DMS53 (cell line): ENCODE measurements at places on chromosomes 4 and X.

DNA sequence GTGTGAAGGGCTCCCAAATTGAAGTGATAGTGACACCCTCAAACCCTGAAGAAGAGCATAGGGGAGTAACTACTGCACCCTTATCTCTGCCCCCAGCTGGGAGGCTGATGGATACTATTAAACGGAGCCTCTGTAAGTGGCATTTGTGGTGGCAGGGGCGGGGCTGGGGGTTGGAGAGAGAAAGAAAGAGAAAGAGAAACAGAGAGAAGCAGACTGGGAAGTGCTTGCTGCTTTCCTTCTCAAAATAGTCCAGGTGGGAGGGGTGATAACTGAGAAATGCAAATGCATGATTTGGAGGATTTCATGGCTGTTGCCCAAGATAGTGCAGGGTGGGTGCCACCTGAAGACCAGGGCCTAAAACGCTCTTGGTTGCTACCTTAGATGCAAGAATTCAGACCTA, 253.5 kb upstream of the GATB start:
- DNase-seq, result no peak

DNA sequence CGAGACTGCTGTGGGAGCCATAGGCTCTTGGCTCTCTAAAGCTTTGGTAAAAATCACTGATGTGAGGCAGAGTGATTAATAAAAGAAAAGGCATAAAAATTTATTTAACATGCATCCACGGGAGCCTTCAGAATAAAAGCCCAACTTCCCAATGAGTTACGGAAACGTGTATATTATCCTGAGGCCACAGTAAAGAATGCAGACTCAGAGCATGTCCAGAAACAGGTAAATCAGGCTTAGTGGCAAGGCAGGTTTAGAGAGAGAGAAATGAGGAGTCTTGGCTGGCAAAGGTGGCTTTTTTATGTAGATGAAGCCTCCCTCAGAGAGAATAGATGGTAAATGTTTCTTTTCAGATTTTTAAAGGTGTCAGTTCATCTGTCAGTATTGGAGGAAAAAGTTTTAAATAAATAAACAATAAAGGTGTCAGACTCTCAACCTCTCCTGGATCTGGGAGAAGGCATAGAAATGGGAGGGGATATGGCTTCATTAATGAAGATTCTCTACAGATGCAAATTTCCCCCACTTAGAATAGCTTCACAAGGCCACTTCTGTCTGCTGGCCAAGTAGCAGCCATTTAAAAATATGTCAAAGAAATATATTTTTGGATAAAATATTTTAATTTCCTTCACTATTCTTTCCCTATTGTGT, 24.0 kb downstream of the C4orf51 start:
- DNase-seq, result no peak

DNA sequence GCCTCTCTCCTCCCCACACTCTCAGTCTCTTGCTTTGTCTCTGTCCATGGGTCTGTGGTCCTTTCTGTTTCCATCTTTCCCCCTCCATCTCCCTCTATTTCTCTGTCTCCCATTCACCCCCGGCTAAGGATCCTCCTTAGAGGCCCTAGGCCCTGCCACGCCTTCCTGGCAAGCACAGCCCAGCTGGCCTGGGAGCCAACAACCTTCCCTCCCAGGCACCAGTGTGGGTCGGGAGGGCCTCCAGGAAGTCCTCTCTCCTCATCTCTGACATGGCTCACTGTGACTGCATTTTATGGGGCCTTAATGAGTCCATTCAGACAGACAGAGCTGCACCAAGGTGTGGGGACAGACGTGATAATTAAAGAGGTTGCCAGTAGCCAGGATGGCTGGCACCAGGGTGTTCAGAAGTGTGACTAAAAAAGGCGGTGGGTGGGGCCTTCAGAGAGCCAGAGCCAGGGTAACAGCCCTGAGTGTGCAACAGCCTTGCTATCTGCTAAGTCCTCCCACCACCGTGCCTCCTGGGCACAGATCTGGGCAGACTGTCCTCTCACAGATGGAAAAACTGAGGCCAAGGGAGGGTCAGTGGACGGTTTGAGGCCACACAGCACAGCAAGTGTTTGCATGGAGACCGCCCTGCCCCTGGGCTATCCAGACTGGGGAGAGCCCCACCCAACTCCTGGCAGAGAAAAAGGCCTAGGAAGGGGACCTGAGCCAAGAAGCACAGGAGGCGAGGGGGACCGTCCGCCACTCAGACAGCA, 31.5 kb downstream of the BLOC1S4 start:
- peak; percentile 51 for DNase-seq

DNA sequence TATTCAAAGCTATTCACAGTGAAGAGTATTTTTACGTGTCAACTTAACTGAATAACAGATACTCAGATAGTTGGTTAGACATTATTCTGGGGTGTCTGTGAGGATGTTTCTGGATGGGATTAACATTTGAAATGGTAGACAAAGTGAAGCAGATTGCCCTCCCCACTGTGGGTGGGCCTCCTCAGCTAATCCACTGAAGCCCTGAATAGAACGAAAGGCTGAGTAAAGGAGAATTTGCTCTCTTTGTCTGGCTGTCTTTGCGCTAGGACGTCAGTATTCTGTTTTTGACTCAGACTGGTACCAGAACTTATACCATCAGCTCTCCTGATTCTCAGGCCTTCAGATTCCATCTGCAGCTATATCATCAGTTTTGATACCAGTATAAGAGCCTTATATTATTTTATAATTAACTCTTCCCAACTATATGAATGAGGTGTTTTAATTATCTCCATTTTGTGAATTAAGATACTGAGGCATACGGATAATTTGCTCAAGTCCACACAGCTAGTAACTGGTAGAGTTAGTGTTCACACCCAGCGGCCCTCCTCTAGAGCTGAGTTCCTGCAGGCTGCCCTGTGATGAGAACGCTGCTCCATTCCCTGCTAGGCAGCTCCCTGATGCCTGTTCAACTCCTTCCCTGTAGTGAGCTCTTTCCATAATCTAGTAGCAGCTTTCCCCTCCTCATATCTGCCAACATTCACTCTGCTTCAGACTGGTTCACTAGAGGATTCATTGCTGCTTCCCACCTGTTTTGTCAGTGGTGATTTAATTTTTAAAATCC, 87.5 kb downstream of the RBM46 start:
- no peak for DNase-seq

DNA sequence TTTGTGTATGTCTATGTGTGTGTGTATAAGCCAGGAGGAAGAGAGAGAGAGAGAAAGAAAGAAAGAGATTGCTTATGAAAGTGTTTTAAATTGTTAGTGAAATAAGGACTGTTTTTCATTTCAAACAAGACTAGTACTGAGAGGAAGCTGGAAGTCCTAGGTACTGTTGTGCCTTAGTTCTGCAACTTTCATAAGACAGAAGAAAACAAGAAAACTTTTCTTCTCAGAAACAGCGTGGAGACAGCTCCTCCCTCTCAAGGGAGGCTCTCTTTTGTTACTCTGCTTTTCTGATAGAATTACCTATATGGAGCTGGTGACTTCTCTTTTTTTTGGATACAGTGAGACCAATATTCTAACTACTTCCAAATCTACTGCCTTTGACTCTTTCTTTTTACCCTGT, 62.5 kb downstream of the BANK1 start:
- no peak for DNase-seq

- no peak for DNase-seq
Observed at GRCh38 chr4:2284161-2284933, 22.4 kb upstream of the MXD4 start.

DNA sequence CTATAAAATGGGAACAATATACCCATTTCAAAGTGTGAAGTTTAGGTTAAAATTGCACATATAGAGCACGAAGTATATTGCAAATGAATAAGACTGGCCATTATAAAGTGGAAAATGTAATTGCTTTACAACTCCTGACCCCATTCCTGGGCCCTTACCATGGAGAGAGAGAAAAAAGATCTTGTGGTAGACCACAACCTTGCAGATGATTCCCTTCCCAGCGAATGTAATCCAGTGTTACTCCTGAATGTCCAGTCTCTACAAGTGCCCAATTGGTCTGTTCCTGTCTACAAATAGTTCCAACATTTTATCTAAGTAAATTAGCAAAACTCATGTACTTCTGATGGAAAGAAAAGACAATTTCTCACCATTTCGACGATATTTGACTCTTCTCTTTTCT, 184.1 kb upstream of the LNX1 start:
- DNase-seq, result no peak

DNA sequence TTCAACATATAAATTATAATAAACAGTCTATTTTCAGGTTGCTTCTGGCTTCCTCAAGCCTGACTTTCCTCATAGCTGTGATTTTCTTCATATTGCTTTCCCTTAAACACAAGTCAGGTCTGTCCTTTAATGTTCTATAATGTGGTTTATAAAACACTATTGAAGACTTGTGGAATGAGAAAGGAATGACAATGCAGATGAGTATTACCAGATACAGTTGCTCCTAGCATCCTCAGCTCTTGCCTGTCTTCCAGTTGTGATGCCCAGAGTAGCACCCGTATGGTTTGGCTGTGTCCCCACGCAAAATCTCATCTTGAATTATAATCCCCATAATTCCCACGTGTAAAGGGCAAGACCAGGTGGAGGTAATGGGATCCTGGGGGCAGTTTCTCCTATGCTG, 265.7 kb upstream of the BOD1L1 start:
- DNase-seq, result no peak

DNA sequence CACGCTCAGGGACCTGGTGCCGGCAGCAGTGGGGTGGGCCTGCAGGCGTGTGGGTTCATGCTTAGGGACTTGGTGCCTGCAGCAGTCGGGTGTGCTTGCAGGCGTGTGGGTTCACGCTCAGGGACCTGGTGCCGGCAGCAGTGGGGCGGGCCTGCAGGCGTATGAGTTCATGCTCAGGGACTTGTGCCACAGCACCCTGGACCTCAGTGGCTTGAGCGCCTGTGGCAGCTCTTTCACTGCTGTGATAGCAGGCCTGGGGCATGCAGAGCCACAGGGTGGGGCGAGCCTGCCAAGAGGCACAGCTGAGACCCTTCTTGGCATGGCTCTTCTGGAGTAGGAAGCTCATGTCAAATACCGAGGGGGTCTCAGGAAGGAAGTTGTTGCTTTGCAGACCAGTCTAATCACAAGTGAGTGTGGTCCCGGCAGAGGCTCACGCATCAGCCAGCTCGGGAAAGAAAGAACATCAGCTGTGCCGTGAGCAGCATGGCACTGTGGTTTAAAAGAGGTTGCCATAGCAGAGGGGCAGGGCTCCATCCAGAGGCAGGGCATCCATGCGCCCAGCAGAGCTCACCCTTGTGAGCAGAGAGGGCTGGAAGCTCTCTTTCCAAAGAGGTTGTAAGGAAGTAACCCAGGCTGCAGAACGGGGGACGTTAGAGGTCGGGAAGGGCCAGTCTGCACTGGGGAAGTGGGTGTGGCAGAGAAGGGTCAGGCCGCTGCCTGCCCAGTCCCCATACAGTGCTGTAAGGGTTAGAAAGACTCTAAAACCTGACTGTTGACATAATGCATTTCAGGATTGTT, 21.1 kb downstream of the PIGG start:
- DNase-seq, result no peak

- peak; percentile 59 for DNase-seq
Observed at GRCh38 chr4:127759893-127760292, 22.2 kb upstream of the HSPA4L start.

DNA sequence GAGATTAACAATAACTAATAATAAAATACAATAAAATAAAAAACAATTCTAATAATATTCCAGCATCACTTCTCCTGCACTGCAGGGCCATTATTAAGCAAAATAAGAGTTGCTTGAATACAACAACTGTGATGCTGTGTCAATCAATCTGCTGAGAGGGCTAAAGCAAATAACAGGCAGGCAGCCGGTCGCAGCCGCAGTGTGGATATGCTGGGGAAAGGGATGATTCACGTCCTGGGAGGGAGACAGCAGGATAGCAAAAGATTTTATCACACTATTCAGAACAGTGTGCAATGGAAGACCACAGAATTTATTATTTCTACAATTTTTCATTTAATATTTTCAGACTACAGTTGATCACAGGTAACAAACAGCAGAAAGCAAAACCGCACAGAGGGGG, 76.5 kb upstream of the SMARCAD1 start:
- peak; percentile 50 for DNase-seq

- no peak for DNase-seq
Observed at GRCh38 chr4:147524601-147525000, 43.7 kb downstream of the EDNRA start.
